ENCODE measurements at places on chromosomes 1 and 21.
A peak's percentile ranks its signal among the peaks of the same experiment; 100 is the strongest.

GRCh38 chr1:222390181-222390580 lies 157.7 kb downstream of the HHIPL2 start:
- DNase-seq = no peak

DNA sequence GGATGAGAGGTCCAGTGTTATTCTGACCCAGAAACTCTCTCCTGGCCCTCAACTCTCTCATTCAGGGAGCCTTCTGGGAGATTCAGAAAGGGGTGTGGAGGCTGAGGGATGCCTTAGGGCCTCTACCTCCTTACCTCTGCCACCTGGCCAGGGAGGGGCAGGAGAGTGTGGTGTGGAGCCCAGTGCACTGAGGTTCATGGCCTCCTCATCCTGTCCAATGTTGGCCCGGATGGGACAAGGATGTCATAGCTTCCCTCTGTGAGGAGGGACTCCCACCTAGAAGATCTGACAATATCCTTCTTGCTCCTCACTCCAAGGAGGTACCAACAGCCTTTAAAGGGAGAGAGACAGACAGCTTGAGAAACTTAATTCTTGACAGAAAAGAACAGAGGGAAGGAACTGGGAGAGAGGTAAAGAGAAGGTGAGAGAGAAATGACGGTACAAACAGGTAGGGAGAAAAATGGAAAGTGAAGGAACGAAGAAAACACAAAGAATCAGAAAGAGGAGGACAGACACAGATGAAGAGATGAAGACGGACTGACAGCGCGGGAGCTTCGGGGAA lies 779 bp downstream of the BEND5 start:
- DNase-seq = no peak

DNA sequence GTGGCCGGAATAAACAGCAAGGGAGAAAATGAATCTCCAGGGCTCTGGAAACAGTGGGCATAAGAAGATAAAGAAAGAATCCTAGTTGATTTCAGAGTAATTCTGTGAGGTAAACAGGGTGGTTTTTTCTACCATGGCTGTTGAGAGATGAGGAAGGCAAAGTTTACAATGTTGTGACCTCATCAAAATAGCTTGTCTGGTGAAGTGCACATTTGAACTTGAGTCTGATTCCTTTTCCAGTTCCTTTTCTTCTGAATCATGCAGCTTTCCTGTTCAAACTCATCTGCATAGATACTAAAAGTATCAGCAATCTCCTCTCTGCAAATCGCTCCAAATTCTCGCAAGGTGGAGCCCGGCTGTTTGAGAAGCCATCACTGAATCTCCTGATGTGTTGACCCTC lies 161.7 kb downstream of the PLPP3 start:
- no peak for DNase-seq

DNA sequence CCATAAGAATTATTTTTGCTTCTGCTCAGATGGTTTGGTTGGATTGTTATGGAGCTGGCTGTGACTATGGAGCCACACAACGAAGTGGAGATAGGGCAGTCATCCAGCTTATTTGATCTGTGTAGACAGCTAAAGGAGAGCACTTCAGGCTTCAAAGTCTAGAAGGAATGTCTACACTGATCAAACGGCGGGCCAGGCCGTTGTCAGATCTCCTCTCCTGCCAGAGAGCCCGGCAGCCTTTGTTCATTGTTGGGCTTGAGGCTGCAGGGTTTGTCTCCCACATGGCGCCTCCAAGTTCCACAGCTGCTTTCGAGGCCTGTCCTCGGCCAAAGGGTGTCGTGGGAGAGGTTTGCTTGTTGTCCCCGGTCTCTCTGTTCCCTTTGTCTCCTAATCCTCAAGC lies 2.8 kb upstream of the STMN1 start:
- no peak for DNase-seq

DNA sequence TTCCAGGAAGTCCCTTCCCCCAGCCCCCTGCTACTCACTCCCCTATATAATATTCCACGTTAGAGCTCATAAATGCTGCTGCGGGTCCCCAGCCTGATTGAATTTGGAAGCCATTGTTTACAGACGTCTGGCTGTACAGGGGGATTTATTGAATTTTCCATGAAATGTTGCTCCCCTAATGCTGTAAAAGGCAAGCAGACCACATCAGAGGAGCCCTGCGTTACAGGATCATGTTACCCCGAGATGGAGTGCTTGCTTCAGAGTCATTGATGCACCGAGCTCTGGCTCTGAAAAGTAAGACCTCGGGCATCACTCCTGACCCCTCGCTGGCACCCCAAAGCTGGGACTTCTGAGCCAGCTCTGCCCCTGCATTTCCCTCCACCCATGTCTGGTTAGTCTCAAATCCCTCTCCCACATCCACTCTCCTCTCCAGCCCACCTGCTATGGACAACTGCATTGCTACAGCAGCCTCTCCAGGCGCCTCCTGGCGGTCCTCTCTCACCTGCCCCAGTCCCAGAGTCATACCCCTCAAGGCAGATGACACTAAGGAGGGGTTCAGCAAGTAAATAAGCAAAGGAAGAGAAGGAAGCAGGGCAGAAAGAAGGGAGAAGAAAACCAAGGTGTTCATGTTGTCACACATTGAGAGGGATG lies 127.8 kb downstream of the TMEM53 start:
- DNase-seq = no peak

DNA sequence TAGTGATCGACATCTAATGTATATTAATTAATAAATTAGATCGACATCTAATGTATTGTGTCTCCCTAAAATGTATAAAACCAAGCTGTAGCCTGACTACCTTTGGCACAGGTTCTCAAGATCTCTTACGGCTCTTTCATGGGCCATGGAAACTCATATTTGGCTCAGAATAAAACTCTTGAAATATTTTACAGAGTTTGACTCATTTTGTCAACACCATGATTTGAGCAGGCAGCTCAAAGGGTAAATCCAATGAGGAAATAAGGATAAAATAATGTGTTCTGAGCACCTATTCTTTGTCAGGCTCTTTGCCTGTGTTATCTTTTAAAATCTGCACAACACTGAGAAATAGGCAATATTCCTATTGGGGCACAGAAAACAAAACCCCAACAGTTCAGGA lies 223.4 kb upstream of the DUSP10 start:
- DNase-seq = no peak

- DNase-seq = no peak
These were observed 19.1 kb upstream of the LAMC1 start for GRCh38 chr1:183004141-183004540.

DNA sequence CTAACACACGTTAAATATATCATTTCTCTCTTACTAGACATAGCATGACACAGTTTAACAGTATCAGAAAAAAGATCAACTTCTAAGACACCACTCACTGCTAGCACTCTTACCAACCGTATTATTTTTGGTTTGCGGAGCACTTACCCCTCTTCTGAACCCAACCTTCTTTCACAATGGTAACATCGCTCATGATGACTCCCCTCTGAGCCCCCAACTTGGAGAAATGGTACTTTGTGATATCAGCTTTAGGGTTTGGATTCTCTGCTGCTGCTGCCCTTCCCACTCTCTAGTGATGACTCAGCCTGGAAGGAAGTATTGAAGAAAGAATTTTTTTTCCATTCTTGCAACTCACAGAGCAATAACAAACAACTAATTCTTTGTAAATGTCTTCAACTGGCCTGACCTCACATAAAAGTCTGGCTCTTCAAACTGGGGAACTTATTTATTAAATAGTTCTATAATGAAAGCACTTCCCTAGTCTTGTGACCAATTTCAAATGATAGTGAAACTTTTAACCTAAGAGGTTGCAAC lies 7.0 kb downstream of the AKT3 start:
- DNase-seq = no peak

GRCh38 chr1:47498551-47498950 lies 60.7 kb downstream of the FOXD2 start:
- no peak for DNase-seq

- no peak for DNase-seq
These were observed 157.0 kb downstream of the RYR2 start for GRCh38 chr1:237199026-237199425.

DNA sequence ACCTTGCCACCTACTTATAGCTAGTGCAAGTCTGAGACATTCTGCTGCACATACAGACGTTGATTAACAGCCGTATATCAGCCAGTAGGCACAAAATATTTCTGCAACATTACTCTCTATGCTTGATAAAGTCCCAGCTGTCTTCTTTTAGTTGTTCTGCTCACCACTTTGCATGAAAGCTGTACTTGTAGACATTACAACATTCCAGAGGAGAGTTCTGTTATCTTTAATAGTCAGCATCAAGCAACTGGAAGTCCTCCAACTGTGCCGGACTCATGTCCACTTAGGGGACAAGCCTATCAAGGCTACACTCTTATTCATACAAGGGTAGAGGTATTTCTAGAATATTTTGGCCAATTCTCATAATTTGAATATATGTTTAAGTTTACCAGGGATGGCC lies 50.0 kb downstream of the CACHD1 start:
- no peak for DNase-seq

DNA sequence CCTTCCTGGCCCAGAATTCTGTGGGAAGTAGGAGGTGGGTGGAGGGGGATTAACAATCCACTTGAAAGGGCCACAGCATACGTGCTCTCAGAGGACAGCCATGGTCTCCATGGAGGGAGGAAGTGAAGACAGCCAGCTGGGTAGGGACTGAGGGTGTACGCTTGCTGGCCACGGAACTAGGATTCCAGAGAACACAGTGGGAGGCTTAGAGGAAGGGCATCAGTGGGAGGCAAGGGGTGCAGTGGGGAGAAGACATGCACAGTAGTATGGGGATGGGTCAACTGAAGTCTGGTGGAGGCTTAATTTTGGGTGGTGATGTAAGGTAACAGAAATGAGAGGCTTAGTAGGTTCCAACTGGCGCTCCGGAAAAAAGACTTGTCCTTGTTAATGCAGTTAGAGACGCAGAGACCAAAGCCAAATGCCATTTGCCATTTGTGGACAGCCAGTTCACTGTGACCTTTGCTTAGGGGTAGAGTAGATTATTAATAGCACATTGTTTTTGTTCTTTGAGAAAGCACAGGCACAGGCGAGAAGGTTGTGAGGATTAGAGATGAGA lies 103.0 kb downstream of the ZSCAN20 start:
- no peak for DNase-seq

GRCh38 chr1:51570063-51570710 lies 46.7 kb upstream of the OSBPL9 start:
- DNase-seq = no peak

GRCh38 chr1:169309178-169310166 lies 58.1 kb downstream of the NME7 start:
- DNase-seq = no peak

DNA sequence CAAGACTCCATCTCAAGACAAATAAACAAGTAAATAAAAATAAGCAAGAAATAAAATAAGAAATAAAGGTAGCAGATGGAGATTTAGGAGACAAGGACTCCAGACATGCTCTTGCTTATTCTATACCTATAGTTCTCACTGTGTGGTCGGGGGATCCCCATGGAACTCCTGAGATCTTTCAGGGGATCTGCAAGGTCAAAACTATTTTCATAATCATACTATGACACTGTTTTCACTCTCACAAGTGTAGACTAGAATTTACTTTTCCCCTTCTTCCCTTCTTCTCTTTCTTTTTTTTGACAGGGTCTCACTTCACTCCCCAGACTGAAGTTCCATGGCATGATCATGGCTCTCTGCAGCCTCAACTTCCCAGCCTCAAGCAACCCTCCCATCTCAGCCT lies 29.8 kb upstream of the NLRP3 start:
- no peak for DNase-seq

DNA sequence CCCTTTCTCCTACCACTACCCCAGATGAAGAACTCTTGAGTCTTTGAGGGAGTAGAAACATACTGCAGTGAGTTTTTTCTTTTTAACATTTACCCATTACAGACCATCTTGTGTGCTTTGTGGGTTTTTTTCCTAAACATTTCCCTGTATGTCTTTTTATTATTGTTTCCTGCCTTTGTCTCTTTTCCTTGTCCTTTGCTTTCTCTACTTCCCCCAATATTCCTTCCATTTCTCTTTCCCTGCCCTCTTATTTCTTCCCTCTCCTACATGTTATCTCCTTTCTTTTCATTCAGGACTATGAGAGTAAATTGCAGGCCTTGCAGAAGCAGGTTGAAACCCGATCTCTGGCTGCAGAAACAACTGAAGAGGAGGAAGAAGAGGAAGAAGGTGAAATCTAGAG lies 79.1 kb upstream of the PGD start:
- no peak for DNase-seq

- DNase-seq = no peak
These were observed 262.8 kb upstream of the PBX1 start for GRCh38 chr1:164296172-164296571.

GRCh38 chr1:203693721-203694120 lies 67.1 kb downstream of the ATP2B4 start:
- DNase-seq = no peak

- no peak for DNase-seq
These were observed 458.0 kb upstream of the DEPDC1 start for GRCh38 chr1:68954841-68955240.

DNA sequence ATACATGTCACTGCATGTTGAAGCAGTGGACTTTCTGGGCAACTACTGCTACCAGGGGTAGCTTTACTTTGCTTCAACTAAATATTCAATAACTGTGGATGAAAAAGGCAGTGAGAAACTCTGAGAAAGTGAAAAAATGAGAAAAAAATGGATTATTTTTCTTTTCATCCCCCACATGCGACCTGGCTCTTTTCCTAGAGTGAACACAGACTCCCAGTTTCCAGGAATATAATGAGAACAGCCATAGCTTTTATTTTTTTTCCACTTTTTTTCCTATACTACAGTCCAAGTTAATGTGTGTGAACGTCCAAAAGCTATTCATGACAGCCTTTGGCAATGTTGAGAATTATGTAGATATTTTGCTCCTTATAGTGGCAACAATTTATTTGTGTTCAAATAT lies 230.4 kb downstream of the DNM3 start:
- no peak for DNase-seq

DNA sequence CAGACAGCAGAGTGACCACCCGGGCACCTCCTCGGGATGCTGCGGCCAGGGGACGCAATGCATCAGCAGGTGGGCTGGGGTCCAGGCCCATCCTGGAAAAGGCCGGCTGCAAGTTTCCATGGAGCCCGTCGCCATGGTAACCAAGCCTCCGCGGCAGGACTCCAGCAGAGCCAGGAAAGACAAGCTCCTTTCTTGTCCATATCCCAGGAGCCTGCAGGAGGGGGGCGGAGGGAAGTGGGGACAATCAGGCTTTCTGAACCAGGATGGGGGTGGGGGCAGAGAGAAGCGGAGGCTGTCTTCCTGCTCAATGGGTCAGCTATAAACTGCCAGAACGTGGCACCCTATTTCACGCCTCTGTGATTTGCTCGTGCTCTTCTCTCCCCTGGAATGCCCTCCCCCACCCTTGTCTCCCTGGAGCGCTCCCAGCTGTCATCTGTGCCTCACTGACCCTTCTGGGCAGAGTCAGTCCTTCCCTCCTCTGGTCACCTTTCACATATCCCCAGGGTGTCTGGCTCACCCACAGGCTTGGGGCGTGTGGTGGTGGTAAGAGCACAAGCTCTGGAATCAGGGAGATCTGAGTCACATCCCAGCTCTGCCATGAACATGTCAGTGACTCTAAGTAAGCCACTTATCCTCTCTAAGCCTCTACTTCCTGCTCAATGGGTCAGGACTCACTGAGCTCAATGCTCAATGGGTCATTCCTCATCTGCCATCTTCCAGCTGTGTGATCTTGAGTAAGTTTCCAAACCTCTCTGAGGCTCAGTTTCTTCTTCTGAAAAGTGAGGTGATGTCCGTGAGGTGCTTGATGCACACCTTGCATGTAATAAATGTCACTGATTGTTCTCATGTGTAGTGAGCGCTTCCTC lies 58.9 kb upstream of the LAPTM5 start:
- peak; percentile 69 for DNase-seq
